Omental fat pad (tissue), 4 donors: ENCODE measurements at places on chromosomes 16 and 17.
A peak's percentile ranks its signal among the peaks of the same experiment; 100 is the strongest.

GRCh38 chr16:59060207-59060606 is 326.1 kb upstream of the GOT2 start:
- no peak for DNase-seq

DNA sequence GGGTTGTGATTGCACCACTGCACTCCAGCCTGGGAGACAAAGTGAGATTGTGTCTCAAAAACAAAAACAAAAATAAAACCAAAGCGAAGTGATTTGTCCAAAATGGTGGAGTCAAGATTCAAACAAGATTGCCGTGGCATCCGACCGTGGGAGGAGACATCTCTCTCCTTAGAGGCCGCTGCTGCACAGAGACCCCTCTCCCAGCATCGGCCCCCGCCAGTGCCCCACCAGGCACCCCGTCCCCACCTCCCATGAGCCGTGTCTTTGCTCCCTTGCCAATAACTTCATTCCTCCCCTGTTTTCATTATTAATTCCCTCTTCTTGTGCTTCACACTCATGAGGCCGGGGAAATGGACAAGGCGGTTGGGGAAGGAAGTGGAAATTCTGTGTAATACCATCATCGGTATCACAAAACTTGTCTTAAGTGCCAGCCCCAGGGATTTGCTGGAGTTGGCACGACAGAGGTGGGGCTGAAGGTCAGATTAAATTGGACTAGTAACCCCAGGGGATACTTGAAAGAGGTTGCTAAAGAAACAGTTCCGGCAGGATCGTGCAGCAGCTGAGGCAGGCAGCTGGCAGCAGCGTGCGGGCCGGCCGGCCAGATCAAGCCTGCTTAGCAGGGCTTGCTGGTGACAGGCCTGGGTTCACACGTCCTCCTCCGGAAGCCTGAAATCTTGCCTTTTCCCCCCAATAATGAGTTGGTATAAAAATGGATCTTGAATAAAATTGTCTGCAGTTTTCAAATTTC is 66.8 kb downstream of the RTN4RL1 start:
- DNase-seq: no peak

GRCh38 chr17:8995711-8996110 is 25.6 kb upstream of the NTN1 start:
- DNase-seq: no peak

- DNase-seq: peak; percentile 1
These were observed 11.9 kb upstream of the RBFOX3 start for GRCh38 chr17:79622776-79623175.

- no peak for DNase-seq
These were observed 299.8 kb downstream of the SEC14L1 start for GRCh38 chr17:77440560-77440981.

DNA sequence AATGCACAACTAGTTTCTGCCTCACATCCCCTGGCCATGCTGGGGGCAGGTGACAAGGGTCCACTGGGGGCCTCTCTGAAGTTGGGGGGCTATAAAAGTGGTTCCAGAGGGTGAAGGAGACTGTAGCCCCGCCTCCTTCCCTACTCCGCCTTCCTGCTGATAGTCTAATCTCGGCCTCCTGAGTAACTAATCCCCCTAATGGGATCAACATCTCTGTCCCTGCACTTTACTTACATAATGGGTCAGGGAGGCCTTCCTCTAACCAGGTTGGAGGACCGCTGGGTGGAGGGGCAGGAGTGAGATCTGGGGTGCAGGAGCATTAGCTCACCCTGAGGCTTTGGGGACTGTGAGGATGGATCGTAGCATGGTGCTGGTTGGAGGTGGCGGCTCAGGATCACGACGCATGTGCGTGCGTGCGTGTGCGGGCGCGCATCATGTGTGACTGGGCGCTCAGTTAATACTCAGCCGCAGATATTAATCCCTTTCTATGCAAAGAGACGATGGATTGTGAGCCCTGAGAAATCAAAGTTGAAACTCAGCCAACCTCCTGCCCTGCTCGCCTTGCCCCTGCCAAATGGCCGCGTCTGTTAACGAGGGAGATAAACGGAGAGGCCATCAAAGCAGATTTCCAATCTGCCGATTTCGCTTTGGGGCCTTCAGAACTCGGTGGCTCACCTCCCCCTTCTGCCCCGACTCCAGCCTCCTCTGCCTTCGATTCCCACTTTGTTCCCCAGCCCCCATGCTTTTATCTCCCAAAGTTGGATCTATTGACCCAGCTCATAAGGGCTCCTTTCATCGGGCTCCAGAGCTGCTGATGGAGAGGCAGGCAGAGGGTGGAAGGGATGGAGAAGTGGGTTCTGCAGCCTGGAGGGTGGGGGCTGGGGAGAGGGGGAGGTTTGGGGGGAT is 107.3 kb downstream of the SDK2 start:
- no peak for DNase-seq

GRCh38 chr16:59411961-59412841 is 678.1 kb upstream of the GOT2 start:
- no peak for DNase-seq

GRCh38 chr16:57618296-57619132 is 9.9 kb upstream of the ADGRG1 start:
- no peak for DNase-seq

GRCh38 chr17:58956997-58957724 is 149.5 kb downstream of the TRIM37 start:
- DNase-seq: no peak

DNA sequence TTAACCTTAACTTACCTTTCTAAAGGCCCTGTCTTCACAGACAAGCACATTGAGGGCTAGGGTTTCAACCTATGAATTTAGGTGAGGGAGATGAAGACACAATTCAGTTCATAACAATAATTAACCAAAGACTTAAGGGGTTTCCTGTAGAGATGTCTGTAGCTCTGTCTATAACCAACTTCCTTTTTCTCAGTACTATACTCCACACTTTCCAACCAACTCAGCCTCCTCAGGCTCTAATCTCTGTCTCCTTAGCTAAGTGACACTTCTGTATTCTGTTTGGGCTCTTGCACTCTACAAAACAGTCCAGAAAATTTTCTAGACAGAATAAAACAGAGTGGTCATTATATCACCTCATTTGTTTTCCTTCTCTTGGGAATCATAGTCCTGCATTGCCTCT is 25.8 kb downstream of the CAPNS2 start:
- no peak for DNase-seq

DNA sequence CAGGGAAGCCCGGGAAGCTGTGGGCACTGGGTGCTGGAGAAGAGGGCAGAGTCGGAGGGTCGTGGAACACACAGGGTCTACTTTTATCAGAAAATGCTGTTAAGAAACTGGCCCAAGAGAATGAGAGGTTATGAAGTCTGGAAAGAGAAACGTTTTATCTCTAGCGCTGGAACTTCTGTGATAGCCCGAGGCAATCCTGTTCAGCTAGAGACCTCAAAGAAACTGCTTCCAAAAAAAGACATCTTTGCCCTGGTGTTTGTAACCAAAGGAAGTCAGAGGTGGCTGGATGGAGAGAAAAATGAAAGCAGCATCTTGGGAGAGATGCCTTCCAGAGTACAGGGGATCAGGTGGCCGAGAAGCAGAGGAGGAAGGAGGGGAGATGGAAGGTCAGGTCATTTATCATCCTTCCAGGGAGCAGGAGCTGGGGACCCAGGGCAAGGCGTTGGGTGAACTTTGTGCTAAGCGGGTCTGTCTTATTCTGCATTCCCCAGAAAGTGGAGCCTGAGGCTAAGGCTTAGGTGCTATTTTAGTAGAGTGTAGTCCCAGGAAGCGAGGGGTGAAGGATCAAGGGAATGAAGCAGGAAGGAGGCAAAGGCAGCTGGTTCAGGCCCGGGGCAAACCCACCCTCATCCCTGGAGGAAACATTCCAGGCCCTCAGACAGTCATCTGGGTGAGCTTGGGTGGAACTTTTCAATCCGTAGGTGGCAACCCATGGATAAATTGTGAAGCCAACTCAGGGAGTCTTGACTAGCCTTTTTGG is 66.5 kb downstream of the MGAT5B start:
- DNase-seq: no peak

DNA sequence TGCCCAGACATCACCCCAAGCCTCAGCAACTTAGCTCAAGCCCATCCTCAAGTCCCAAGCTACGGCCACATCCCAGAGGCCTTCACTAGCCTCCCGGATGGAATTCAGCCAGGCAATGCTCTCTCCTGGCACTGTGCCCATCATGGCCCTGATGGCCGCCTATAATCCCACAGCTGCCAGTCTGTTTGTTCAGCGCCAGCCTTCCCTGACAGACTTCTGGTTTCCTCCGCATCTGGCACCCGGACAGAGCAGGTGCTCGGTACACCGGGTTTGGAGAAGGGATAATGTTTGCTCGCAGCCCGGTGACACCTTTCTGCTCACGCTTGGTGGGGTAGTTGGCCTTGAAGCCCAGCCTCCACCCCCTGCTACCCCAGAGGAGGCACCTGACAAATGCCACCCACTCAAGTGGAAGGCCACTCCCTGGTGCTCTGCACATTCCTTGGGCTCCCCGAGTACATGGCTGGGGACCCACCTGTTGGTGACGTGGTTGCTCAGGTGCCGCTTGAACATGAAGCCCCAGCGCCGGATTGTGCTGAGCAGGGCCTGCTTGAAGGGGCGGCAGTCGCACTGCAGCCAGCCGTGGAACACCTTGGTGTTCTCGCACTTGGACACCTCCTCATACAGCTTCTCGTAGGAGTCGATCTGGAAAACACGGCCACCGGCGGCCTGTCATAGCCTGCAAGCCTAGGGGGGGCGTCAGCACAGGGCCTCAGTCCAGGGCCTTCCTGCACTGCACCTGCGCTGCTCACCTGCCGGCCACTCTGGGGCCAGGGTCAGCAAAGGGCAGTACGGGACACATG is 47.1 kb downstream of the DNAH17 start:
- DNase-seq: no peak

GRCh38 chr16:1340730-1341494 is 7.5 kb downstream of the BAIAP3 start:
- no peak for DNase-seq

DNA sequence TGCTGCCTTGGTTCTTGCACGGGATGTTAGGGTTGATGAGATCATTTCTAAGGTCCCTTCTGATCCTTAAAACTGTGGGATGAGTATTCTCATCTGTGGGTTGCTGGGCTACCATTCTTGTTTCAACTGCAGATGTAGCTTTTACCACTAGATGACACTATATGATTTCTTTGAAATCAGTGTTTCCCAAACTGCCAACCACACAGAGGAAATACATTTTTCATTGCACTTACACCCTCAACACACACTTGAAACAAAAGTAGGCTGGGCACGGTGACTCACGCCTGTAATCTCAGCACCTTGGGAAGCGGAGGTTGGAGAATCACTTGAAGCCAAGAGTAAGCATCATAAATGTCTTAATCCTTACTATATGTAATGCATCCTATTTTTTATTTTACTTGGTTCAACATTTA is 15.3 kb downstream of the LCMT1 start:
- DNase-seq: no peak

GRCh38 chr17:6701719-6702118 is 11.4 kb downstream of the SLC13A5 start:
- DNase-seq: no peak

GRCh38 chr16:58499092-58499511 is 841 bp upstream of the NDRG4 start:
- no peak for DNase-seq

- no peak for DNase-seq
These were observed at the start of gene OTOP2 for GRCh38 chr17:74924250-74924948. OTOP2 (plus strand) TSS chr17:74924273; CDS start chr17:74924633, 360 bp downstream.

GRCh38 chr17:60321336-60322055 is 70.4 kb downstream of the USP32 start:
- no peak for DNase-seq

DNA sequence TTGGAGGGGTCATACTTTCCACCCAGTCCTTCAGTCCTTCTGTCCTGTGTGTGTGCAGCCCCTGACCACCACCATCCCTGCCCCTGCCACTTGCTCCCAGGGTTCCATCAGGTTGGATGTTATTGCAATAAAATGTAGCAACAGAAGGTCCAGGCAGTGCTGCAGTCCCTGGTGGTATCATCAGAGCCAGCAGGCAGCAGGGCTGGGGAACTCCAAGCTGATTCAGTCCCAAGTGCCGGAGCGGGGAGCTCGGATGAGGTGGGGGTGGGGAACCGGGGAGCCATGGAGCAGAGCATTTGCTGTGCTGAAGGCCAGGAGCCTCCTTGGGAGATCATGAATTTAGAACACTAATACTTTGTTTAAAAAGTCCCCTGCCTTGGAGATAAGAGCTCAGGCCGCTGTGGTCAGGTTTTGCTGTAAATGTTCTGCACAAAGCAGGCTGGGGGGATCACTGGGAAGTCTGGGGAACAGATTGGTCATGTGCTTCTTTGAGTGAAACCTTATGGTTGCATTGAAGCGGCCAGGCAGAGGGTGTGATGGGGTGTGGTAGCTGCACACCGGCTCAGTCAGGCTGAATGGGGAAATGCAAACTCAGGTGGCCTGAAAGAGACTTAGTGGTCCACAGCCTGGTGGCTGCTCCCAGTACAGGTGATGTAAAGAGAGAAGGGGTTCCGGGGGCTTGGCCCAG is 225.9 kb downstream of the SEC14L1 start:
- no peak for DNase-seq

DNA sequence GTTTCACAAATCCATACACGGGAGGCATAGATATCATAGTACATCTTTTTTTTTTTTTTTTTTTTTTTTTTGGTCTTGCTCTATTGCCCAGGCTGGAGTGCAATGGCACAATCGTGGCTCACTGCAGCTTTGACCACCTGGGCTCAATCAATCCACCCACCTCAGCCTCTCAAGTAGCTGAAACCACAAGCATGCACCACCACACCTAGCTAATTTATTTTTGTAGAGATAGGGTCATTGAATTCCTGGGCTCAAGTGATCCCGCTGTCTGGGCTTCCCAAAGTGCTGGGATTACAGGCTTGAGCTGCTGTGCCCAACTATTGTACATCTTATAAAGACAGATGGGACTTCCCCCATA is 3.5 kb upstream of the RAPGEFL1 start:
- no peak for DNase-seq

- DNase-seq: no peak
These were observed 6.2 kb upstream of the ELAC2 start for GRCh38 chr17:13024016-13024415.

DNA sequence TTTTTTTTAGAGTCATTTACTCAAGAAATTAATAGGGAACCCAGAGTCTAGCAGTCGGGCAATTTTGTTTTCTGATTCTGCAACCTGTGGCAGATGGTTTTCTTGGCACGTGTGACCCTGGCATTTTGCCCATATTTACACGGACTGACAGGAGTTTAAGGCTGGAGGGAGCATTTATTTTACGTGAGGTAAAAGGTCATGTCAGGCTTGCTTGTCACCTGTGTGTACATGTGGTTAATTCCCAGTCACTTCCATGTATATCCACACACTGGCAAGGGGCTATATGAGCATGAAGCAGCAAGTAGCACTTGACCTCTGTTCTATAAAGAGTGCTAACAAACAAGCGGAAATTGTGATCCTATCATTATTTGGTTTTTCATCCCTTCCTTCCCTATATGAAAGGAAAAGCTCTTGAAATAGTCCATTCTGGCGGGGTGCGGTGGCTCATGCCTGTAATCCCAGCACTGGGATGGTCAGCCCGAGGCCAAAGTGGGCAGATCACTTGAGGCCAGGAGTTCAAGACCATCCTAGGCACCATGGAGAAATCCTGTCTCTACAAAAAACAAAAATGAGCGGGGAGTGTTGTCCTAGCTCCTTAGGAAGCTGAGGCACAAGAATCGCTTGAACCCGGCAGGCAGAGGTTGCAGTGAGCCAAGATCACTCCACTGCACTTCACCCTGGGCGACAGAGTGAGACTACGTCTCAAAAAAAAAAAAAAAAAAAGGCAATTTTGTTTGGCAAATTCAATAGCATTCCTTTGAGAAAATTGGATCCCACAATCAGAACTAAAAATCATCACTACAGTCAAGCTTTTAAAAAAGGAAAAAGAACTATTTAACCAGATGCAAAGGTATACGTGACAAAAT is 2.1 kb downstream of the SPAG9 start:
- no peak for DNase-seq

GRCh38 chr17:17822189-17822588 is 14.6 kb downstream of the SREBF1 start:
- no peak for DNase-seq
